WERI-Rb-1 (cell line): ENCODE measurements at places on chromosomes 16 and 17.
A peak's percentile ranks its signal among the peaks of the same experiment; 100 is the strongest.

DNA sequence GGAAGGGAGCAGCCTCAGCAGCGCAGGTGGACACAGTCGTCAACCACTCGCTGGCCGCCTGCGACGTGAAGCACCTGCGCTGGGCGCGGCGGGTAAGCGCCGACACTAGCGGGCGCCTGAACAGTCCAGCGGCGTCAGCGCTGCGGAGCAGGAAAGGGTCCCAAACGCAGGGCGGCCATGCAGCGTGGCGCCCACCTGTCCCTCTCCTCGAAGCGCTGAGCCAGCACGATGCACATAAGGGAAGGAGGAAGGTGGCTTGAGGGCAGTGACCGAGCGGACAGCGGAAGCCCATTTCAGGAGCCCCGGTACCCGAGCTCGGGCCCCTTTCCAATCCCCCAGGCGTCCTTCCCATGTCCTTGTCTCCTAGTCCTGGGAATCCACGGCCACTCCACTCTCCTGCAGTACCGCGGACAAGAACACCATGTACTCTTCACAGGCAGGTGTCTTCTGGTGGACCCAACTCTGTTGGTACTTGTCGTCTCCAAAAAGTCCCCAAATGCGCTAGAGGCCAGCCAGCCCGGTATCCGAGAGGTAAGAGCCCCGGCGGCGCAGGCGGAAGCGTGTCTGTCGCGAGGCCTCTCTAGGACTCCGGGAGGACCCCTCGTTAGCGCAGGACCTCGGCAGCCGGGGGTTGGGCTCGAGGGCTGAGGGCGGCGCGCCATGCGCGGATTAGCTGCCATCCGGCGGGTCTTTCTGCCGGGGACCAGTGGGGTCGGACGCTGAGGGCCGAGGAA is 14.4 kb downstream of the ZNF232 start:
- peak; percentile 94 for DNase-seq

DNA sequence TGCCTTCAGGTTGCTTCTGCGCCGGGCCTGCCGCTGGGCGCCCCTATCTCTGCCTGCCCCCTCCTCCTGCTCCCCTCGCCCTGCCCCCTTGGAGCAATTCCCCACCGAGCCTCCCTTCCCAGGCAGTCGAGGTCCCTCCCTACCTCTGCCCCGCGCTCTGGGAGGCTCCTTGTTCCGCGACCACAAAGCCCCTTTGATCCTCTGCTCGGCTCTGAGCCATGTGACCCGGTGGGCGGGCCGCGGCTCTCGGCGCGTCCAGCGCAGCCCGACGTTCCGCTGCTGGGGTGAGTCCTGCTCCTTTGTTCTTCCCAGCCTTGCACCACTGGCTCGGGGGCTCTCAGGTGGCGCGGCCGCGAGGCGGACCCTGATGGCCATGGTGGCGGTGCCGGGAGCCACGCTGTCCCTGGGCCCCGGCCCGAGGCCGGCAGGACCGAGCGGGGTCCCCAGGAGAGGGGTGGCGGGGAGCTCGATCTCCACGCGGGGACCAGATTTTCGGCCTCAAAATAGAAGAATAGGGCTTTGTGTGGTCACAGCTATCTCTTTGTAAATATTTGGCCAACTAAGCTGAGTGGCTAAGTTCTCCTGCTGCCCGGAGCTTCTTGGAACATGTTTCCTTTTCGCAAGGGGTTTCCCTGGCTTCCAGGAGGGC is 310.6 kb downstream of the SEC14L1 start:
- DNase-seq = peak; percentile 96

DNA sequence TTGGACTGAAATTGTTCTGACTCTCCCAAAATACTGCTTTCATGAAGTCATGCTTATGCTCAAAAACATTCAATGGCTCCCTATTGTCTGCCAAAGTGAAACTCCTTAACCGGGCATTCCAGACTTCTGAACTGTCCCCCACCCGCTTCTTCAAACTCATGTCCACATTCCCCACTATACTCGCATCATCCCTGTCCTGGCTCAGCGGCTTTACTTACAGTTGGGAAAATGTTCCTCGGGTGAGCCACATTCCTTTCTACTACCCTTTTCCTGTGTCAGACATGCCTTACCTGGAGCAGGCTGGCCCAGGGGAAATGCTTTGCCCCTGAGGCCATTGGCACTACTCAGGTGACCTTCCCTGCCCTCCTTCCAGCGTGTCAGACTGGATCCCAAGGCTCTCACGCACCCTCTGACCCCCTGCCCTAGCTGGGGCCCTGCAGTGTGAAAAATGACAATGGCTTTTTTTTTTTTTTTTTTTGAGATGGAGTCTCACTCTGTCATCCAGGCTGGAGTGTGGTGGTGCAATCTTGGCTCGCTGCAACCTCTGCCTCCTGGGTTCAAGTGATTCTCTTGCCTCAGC is 5.3 kb downstream of the CYGB start:
- no peak for DNase-seq

GRCh38 chr17:18250708-18251107 is 7.8 kb downstream of the FLII start:
- no peak for DNase-seq

DNA sequence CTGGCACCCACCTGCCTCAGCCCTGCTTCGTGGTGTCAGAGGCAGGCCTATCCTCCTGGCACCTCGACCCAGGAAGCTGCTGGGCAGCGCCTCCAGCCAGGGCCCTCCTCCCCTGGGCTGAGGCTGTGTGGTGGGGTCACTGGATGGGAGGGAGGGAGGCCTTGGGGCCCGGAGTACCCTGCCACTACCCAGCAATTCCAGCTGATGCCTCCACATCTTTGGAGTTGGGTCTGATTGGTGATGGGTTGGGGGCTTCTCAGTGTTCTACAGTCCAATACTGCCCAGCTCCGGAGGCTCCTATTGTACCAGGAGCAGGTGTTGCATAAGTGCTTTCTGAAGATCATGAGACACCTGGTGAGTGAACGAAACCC is 48.0 kb downstream of the USP22 start:
- DNase-seq = no peak

DNA sequence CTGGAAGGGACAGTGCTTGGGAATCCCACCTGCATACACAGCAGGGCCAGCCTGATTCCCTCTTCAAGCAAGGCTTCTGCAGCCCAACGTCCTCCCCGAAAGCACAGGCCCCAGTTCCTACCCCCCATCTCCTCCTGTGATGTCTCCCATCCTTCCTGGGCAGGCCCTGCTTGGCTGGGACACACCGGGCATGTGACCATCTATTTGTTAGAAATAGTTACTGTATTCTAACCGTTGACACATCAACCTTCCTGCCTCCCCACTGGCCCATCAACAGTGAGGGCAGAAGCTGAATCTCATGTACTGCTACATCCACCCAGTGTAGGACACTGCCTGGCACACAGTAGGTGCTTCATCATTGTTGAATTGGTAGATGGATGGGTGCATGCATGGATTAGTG is 10.7 kb downstream of the PRR29 start:
- no peak for DNase-seq

DNA sequence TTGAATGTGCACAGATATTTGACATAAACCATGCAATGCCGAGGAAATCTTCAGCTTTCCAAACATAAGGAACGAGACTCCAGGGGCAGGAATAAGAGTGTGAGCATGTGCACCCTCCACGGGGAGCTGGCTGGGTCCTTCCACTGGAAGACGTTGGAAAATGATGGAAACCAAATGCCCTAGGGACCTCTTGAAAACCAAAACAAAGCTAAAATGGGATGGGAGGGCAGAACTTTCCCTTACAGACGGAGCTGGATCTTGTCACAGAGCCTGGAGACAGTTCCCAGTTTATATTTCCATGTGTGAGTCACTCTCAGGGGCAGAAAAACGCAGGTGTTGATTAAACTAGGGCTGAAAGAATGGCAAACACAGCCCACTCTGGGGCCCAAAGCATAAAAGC is 34.4 kb upstream of the DNAH17 start:
- no peak for DNase-seq

DNA sequence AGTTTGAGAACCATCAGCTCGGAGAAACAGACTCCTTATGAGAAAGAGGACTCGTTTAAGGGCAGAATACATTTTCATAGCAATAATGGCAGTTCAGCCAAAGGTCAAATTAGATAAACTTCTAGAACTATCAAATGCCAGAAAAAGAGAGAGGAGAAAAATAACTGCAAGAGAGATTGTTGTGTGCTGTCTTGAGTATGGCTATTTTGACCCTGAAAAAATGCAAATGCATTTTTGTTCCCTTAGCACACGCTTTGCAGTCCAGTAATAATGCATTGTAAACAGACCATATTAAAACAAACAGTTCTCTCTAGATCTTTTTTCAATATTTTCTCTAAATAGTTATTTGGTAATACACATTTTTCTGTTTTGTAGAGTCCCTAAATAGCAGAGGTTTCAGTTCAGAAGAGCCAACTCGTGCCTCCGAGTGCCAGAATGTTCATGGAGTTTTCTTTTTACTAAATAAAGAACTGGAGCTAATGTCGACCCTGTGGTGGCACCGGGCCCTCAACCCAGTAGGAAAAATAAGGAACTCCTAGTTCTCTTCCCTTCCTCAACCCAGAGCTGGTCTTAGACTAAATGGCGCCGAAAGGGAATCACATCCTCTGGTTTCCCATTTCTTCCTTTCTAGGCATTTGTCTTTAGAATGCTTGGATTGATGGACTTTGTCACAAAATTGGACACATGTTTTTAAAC is 298.0 kb downstream of the MAP2K4 start:
- DNase-seq = no peak

- no peak for DNase-seq
Measured at GRCh38 chr17:32757963-32758362, 119.0 kb downstream of the MYO1D start.

DNA sequence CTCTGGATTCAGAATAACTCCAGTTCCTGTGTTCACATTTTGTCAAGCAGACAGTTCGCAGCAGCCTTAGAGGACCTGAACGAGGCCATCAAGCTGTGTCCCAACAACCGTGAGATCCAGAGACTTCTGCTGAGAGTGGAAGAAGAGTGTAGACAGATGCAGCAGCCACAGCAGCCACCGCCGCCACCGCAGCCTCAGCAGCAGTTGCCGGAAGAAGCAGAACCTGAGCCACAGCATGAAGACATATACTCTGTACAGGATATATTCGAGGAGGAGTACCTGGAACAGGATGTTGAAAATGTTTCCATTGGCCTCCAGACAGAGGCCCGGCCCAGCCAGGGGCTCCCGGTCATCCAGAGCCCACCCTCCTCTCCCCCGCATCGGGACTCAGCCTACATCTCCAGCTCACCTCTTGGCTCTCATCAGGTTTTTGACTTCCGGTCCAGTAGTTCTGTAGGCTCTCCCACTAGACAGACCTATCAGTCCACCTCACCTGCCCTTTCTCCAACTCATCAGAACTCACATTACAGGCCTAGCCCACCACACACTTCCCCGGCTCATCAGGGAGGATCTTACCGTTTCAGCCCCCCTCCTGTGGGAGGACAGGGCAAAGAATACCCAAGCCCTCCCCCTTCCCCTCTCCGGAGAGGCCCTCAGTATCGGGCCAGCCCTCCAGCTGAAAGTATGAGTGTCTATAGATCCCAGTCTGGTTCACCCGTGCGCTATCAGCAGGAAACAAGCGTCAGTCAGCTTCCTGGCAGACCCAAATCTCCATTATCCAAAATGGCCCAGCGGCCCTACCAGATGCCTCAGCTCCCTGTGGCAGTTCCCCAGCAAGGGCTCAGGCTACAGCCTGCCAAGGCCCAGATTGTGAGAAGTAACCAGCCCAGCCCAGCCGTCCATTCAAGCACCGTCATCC is 25.9 kb downstream of the CYB561 start:
- DNase-seq = no peak

DNA sequence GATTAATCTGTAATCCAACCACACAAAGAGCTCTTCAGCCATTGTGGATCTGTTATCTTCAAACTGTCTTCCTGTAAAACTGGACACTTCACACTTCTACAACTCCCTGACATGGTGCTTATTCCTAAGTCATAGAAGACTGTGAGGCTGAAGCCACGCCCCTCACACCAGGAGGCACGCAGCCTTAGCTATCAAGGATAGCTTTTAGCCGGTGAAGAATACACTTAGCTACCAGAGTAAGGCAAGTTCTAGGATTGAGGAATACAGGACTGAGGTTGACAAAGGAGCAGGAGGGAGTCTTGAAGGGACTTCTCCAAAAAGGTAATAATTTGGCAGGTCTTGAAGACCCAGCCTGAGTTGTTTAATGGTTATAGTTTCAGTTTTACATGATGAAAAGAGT is 79.8 kb upstream of the GAS7 start:
- no peak for DNase-seq

DNA sequence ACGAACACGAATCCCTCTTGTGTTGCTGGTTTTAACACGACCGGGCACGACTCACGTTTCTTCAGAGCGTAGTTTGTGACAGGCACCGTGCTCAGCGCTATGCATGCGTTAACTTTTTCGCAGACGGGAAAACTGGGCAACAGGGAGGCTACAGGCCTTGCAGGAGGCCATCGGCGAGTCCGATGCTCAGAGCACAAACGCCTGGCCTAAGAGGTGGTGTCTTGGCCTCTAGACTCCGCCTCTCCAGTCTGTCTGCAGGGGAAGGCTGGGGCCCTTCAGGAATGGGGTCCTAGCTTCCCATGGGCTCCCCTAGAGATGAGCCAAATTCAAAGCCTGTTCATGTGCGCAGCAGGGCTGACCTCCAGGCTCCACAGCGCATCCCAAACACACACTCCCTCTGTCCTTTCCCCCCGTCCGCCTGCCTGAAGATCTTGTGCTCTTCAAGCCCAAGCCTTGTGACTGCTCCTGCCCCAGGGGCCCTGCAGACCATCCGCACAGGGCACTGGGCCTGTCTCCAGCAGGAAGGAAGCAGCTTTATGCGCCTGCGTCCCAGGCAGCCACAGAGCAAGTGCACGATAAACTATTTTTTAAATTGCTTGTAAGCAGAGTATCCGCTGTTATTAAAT is 3.1 kb downstream of the CLCN7 start:
- no peak for DNase-seq

DNA sequence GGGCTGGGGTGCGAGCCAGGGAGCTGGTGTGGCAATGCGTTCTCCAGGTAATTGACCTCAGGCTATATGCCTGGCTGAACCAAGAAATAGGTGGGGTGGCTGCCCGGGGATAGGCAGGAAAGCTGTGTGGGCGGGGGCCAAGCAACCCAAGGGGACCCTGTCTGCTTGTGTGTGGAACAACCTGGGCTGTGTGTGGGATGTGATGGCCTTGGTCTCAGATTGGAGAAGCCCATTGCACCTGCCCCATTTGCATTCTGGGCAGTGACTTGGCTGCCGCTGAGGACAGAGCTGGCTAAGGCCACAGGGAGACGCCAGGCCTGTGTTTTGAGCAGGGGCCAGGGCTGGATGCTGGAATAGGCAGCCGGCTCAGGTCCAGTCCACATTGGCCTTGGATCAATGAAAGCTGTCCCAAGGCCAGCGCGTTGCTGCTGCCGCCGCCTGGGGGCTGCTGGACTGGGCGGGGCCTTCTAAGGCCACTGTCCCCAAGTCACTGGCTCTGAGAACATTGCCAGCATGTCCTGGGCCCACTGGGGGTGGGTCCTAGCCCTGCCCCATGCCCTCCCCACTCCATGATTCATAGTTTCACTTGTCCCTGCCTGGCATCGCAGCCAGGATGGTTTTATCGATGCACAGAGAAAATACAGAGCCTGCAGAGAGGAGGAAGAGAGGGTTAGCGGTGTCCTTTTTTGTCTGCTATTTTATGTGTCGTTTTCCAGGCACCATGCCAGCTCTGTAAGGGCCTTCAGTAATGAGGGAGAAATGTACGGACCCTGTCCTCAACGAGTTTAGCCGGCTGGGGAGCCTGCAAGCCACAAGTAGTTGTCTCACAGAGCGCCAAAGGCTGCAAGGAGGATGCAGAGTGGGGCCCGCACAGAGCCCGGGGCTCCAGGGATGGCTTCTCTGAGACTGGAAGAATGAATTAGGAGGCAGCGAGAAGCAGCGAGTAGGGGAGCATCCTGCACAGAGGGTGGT is 43.9 kb downstream of the NKD1 start:
- no peak for DNase-seq
